ENCODE measurements at places on chromosomes 11 and 22.

GRCh38 chr22:19058713-19059451 lies 63.3 kb downstream of the DGCR2 start:
- no peak for DNase-seq

DNA sequence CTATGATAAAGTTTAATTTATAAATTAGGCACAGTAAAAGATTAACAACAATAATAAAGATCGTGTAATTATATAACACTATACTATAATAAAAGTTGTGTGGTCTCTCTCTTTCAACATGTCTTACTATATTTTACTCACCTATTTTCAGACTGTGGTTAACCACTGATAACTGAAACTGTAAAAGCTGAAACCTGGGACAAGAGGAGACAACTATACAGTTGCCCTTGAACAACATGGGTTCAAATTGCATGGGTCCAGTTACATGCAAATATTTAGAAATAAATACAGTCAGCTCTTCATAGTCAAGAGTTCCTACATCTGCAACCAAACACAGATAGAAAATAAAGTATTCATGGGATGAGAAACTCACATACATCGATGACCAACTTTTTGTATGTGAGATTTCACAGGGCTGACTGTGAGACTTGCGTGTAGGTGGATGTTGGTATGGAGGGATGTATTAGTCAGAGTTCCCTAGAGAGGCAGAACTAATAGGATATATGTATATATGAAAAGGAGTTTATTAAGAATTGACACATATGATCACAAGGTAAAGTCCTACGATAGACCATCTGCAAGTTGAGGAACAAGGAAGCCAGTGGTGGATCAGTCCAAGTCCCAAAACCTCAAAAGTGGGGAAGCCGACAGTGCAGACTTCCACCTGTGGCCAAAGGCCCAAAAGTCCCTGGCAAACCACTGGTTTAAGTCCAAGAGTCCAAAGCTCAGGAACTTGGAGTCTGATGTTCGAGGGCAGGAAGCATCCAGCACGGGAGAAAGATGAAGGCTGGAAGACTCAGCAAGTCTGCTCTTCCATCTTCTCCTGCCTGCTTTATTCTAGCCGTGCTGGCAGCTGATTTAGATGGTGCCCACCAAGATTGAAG lies 359.5 kb downstream of the INSC start:
- no peak for DNase-seq

DNA sequence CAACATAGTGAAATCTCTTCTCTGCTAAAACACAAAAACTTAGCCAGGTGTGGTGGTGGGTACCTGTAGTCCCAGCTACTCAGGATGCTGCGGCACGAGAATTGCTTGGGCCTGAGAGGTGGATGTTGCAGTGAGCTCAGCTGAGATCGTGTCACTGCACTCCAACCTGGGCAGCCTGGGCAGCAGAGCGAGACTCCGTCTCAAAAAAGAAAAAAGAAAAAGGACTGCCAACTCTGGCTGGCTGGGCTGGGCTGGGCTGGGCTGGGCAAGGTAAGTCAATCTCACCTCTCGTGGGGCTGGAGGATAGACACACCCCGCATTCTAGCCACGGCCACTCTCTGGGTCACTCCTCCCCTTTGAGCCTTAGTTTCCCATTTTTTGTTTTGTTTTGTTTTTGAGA lies 26.9 kb downstream of the TEF start:
- DNase-seq: no peak

GRCh38 chr22:50418624-50419023 lies 56.2 kb downstream of the SBF1 start:
- DNase-seq: no peak

- no peak for DNase-seq
Observed at GRCh38 chr11:33296695-33297094, 39.5 kb downstream of the HIPK3 start.

DNA sequence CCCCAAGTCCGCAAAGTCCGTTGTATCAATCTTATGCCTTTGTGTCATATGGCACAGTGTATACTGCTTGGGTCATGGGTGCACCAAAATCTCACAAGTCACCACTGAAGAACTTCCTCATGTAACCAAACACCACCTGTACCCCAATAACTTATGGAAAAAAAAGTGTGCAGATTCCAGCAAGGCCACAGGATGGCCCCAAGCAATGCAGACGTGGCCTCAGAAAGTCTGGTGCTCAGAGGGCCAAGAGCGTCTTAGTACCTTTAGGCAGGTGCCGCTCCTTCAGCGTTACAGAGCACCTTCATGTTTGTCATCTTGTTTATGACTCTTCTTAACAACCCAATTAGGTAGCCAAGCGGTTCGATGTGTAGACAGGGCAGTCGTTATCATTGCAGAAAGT lies 65.3 kb downstream of the PRDM11 start:
- no peak for DNase-seq

DNA sequence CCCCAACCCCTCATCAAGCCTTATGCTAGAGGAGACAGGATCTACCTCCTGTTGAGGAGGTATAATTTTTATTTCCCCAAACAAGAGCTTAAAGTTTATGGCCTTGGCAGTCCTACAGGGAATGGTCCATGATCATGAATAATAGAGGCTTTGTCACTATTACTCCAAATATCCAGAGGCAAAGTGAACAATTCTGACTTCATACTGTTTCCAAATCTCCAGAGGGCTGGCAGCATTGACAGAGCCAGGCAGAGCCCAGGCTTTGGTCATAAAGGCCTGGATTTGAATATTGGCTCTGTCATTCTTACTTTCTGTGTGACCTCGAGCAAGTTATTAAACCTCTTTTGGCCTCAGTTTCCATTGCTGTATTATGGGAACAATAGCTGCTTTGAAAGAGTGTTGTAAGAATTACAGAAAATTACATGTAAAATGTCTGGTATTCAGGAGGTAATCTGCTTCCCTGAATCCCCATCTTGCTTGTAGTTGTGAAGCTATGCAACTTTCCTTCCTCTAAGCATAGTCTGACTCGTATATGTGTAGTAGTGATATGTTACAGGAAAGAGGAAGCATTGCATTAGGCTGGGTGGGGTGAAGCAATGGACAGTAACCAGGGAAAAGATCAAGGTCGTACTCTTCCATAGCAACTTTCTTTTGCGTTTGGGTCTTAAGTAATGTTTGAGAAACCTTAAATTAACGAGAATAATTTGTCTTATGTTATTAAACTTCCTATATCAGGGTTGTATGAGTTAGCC lies 88.8 kb downstream of the CD44 start:
- no peak for DNase-seq

DNA sequence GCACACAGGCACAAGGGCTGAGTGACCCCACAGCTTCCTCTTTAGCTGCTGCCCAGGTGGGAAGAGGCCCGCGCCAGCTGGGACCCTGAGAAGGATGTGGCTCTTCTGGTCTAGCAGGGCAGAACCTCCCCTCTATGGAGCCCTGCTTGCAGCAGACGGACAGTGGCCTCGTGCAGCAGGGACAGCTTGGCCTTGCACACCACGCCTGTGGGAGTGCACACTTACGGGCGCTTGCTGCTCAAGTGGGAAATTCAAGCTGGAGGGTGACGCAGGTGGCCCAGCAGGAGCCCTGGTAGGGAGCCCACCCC lies 971.4 kb downstream of the BRD1 start:
- DNase-seq: no peak

- DNase-seq: no peak
Observed at GRCh38 chr11:59617876-59618275, 2.3 kb upstream of the OSBP start.

DNA sequence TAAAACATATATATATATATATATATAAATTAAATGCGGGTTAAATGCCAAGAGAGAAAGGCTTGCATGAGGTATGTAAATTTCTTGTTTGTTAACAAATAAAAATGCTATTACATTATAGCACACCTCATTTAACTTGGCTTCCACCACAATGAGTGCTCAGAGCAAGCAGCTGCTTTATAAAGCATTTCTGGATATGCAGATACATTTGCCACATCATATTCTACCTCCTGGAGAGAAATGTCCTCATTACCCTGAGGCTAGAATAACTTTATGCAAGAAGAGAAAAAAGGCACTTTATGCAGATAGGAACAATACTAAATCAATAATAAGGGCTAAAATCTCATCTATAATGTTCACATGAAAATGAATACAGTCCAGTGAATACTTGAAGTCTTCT lies 181.7 kb upstream of the CCDC90B start:
- no peak for DNase-seq

GRCh38 chr22:39908136-39908535 lies 7.3 kb downstream of the GRAP2 start:
- DNase-seq: no peak

DNA sequence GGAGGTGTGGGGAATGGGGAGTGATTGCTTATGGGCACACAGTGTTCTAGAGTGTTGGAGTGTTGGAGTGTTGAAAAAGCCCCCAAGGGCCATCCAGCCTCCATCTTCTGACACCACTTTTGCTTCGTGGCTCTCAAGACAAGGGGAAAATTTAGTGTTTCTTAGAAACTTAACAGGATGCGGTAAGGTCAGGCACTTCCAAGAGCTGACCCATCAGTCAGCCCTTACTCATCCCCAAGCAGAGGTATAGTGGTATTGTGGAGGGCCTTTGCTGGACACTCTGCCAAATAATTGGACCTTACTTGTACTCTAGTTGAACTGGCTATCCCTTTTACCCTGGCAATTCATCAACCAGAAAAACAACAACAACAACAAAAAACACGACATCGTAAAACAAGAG lies 14.8 kb upstream of the ALDH3B2 start:
- no peak for DNase-seq

- DNase-seq: no peak
Observed at GRCh38 chr11:21053466-21053865, 384.1 kb downstream of the NELL1 start.

DNA sequence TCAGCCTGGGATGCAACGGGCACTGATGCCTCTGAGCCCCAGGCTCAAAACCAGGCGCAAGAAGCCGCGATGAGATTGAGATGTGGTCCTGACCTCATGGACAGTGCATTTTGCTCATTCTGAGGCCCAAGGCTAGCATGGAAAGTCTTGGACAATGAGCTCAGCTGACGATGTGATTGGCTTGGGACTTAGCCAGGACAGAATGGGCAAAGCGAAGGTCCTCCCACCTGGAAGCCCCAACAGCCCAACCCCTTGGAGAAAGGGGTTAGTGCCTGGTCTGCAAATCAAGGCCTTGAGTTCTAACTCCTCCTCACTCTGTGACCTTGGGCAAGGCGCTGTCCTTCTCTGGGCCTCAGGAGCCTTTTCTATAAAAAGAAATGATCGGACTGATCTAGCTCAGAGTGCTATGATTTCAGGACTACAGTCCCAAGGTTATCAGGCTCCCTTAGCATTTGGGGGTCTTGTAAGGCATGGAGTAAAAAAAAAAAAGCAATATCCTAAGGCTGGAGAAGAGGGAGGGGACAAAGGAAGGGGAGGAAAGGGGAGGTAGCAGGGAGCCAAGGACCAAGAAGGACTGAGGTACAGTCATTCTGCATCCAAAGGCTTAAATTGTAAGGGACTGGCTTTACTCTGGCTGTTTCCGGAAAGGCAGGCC lies 2.7 kb downstream of the SLC43A3 start:
- no peak for DNase-seq

DNA sequence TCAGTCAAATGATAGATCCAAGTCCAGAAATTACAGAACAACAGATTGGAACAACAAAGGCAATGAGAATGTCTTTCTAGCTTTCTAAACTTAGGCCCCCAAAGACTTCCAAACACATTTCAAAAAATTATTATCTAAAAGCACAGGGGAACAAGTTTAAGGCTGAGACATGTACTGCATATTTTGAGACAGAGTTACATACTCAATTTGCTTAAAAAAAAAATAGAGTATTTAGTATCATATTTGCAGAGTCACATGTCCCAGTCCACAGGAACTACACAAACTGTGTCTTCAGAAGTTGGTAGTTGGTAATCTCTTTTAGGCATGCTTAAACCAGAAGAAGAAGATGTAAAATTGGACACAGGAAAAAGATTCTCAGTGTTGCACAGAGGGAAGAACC lies 127.2 kb downstream of the MAML2 start:
- DNase-seq: no peak

DNA sequence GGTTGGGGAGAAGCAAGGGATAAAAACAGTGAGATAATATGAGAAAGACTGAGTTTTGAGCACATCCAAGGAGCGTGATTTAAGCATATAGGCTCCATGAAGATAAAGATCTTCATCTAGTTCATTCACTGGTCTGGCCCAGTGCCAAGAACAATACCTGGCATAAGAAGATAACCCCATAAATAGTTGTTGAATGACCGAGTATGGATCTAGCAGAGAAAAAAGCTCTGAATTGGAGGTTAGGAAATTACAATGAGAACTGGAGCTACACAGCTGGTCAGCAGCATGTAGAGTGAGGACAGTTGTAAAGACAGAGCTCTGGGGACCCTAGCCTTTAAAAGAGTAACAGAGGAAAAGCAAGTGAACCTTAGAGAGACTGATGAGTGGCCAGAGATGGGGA lies 33.0 kb upstream of the PAK1 start:
- DNase-seq: no peak

GRCh38 chr11:123173040-123173855 lies 21.8 kb downstream of the CLMP start:
- DNase-seq: peak; percentile 37

- no peak for DNase-seq
Observed at GRCh38 chr11:100473390-100473740, 213.7 kb upstream of the ARHGAP42 start.

DNA sequence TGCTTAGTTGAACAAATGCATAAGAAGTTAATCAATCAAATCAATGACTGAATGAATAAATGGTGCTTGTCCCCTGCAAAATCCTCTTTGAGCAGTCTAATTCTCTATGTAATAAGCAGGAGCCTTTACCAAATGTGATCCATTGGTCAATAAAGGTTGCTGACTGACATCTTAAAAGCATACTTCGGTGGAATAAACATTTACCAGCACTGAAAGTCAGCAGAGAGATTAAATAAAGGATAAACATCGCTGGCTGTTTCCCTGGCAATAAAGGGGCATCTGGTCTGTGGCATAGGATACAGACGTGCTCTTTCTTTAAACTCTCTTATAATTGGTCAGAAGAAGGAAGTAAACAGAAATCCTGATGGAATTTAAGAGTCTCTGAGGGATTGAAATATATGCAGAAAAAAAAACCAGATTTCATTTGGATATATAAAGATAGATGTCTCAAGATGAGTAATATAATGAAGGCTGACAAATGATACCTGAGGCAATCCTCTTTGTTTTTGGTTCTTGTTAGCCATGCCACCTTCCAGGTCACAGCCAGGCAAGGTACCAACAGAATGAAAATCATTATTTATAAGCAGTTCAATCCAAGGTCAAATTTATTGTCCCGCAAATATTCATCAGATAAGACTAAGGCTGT lies 578.4 kb upstream of the CCDC90B start:
- DNase-seq: no peak

DNA sequence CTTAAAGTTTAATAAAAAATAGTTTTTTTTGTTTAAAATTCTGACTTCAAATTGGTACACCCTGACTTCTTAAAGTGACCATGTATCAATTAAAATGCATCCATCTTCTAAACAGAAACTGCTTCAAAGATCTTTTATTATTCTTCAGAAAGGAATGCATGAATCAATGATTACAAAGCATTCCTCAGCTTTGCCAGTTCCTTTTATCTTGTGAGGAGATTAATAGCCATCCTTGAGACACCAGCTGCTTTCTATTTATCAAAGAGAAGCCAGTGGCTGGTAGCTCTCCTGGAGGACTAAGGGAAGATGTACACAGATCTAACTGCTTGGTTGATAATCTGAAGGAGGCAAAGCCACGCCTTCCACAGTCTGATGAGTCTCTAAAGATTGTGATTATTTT lies 2222.5 kb downstream of the LRRC4C start:
- DNase-seq: no peak

GRCh38 chr11:1291295-1292017 lies 18.0 kb downstream of the TOLLIP start:
- DNase-seq: no peak

Data from DMS 273 treated with DMSO at 0.1 percent for 48 hours (cell line).